Naive thymus-derived CD8-positive, alpha-beta T cell (primary cell): ENCODE measurements at places on chromosomes 1 and 21. TPM values are rescaled to one million over a fixed set of nuclear protein-coding genes. Genes with fewer than 3 reads are reported as not detected.

AKR7A3 gene
- 0.08 TPM for polyA plus RNA-seq

CD1C gene
- polyA plus RNA-seq: not detected

C1orf198 gene
- 5.5 TPM for polyA plus RNA-seq

- no peak for DNase-seq
Observed at GRCh38 chr1:40594187-40594531, 62.7 kb downstream of the ZNF684 start.

DNA sequence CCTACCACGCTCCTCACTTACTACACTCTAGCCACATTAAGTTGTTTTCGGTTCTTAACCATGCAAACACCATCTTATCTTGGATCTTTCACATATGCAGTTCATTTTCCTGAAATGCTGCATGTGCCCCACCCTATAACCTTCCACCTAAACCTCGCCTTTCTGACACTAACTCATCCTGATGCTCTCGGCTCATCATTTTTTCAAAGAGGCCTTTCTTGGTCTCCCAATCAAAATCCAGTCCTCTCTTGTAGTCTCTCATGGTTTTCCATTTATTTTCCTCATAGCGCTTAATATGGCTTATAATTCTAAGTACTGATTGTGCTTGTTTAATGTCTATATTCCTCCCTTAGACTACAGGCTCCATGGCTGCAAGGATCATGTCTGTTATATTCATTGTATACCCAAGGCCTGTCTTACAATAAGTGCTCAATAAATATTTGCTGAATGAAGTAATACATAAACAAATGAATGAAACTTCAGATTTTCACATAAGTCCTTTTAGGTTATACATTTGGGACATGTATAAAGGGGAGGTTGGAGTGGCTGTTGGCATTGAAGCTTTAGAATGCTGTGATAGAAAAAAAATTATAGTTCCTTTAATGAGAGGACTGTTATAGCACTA, 79.2 kb upstream of the CDC42BPA start:
- no peak for DNase-seq

- no peak for DNase-seq
Observed at GRCh38 chr21:36465478-36465877, 14.4 kb downstream of the CLDN14 start.

DNA sequence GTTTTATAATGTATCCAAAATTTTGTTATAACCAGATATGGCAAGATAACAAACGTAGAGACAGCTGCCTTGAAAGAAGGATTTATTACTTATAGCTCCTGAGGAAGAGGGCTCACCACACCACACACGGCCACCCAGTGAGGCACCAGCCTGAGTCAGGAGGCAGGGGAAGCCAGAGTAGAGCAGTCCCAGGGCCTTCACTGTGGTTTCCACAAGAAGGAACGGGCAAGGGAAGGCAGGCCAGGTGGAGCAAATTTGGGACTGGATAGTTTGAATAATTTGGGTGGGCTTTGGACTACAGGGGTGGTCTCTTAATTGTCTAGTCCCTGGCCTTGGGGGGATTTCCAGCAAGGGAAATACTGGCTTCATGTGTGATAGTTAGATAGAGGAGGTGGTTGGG, 72.5 kb downstream of the RRAGC start:
- no peak for DNase-seq

- no peak for DNase-seq
Observed at GRCh38 chr1:21192871-21193270, 16.2 kb upstream of the EIF4G3 start.
